ENCODE measurements at places on chromosomes 12 and 14.

DNA sequence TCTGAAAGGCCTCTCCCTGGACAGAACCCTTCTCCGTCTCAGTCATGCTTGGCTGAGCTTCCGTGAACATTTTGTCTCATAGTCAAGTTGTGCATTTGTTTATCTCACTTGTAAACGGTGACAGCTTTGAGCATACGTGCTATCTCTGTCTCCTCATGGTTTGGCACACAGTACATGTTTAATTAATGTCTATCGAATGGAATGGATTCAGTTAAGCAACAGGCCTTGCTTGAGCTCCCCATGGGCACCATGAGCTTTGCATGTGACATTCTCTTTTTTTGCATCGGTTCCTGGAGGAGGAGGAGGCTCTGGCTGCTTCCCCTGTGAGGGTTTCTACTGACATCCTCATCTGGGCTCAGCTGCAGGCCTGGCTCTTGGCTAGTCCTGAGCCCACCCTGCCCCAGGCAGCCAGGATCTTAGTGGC lies 80.0 kb downstream of the PRIMA1 start:
- DNase-seq, result no peak

- no peak for DNase-seq
Observed at GRCh38 chr14:92877757-92878431, 45.1 kb upstream of the CHGA start.

DNA sequence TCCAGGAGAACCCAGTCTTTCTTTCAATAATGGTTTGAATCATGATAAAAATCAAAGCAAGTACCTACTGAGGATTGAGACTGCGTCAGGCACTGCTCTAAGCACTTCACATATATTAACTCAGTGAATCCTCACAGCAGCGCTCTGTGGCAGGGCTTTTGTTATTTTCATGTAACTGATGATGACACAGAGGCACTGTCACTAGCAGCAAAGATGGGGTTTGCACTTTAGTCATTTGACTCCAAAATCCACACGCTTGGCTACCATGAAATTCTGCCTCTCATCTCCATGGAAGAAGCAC lies 98.8 kb upstream of the GSC start:
- DNase-seq, result no peak

- no peak for DNase-seq
Observed at GRCh38 chr14:39247256-39247655, 13.5 kb downstream of the MIA2 start.

DNA sequence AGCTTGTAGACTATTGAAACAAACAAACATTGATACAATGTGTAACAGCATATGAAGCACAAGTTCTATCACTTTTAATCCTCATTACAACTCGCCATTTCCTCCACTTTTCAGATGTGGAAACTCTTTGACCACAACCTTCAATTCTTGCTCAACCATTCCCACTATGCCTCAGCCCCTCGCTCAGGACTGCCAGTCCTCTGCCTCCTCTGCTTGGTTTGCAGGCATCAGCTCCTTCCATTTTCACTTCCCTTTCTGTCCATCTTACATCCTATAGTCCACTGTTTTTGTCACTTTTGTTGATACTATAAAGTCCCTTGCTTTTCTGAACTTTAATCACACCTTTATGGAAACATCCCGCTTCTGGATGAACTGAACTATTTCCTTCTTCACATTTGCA lies 28.2 kb upstream of the CD27 start:
- DNase-seq, result no peak

DNA sequence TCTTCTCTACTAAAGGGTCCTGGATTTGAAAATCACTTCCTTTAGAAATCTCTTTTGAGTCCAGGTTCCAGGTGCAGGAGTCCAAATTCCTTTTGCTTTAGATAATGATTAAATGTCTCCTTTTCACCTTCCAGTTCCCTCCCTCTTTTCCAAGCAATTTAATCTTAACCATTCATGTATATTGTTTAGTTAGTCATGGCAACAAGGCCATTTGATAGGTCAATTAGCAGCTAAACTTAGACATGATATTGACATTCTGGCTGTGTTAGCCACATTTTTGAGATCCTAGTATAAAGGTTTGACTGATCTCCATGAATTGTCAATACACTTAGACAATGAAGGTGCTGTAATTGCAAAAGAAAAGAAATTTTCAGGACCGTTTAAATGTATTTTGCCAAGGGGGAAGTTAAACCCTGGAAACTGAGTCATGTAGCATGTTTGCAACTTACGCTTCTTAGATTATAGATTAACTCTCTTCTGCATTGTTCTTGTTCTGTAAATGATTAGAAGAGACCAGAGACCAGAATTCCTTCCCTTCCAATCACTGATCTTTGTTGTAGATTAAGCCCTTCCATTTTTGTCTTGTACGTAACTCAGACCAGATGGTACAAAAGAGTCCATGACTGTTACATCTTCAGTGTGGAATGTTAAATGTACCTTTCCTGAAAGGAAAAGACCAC lies 12.4 kb upstream of the C12orf75 start:
- DNase-seq, result no peak

GRCh38 chr12:128644664-128645296 lies 179.0 kb downstream of the SLC15A4 start:
- no peak for DNase-seq

- DNase-seq, result no peak
Observed at GRCh38 chr12:22299294-22299912, 35.1 kb downstream of the ST8SIA1 start.

GRCh38 chr12:56206452-56207166 lies 15.1 kb downstream of the RNF41 start:
- peak; percentile 28 for DNase-seq

GRCh38 chr14:53968726-53969125 lies 12.1 kb upstream of the BMP4 start:
- DNase-seq, result no peak

- no peak for DNase-seq
Observed at GRCh38 chr14:45125754-45126153, 8.5 kb downstream of the FKBP3 start.

- DNase-seq, result no peak
Observed at GRCh38 chr14:54857830-54858269, 44.8 kb downstream of the GCH1 start.

DNA sequence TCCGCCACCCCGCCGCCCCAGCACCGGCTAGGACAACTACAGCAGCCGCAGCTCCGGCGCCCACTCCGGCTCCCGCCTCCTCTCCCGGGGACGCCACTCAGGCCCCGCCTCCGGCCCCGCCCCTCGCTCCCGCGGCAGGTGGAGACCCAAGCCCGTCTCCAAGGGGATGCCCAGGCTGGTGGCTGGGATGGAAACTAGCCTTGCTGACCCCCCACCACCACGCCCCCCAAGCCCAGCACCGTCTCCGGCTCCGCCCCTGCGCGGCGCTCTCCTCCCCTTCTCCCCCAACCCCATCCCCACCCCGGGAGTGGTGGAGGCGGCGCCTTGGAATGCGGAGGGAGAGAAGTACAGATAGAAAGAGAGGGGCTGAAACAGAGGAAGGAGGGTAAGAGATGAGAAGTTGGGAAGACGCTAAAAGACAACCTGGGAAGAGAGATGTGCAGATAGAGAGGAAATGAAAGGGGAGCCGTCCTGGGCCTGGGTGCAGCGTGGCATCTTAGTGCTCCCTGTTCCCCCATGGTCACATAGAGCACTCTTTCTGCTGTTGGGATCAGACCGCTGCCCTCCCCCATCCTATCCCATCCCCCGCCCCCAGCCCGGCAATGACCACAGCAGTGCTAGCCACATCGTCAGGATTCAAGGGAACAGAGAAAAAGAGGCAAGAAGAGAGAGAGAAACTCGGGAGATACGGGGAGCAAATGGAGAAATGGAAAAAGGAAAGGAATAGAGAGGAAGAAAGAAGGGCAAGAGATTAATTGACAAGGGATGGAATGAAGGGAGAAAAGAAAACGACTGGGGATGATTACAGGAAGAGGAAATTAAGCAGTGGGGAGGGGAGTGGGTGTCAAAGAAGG lies at the start of gene ITGA7:
TSS of gene ITGA7 (minus strand) at position 64 of the 854 bp plus-strand sequence. CDS start 222 bp downstream, outside the sequence.
- peak; percentile 43 for DNase-seq

DNA sequence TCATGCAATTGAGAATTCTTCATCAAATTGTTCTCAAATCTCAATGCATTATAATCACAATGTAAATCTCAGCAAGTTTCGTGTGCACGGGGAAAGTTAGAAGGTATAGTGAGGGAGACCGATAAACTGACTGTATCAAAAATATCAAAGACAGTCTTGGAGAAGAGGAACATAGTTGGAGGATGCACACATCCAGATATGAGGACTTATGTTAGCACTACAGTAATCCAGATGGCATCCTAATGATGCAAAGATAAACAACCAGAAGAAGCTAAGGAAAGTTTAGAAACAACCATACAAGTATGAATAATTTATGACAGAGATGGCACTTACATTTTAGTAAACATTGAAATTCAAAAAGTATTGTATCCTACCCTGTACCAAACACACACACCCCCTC lies 760.1 kb downstream of the RPS29 start:
- DNase-seq, result no peak

DNA sequence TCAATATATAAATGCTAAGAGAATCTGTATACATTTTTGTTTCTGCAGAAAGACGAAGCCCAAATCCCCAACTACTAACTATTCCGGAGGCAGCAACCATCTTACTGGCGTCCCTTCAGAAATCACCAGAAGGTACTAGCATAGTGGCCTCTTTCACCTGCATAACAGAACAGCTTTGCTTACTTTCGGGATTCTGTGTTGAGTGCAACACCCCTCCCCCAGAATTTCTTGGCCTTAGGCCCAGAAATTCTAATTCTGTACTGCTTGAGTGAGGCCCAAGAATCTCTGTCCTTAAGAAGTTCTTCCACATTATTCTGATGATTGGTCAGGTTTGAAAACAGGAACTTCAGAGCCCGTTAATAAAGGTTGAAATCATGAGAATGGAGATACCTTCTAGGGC lies 2.9 kb downstream of the SPX start:
- no peak for DNase-seq

GRCh38 chr12:113049976-113050742 lies 6.4 kb upstream of the DTX1 start:
- no peak for DNase-seq

- no peak for DNase-seq
Observed at GRCh38 chr12:40819436-40820108, 127.3 kb downstream of the CNTN1 start.

GRCh38 chr14:104227806-104228205 lies 89.4 kb downstream of the KIF26A start:
- DNase-seq, result no peak

GRCh38 chr12:92416385-92416812 lies 270.8 kb upstream of the BTG1 start:
- DNase-seq, result no peak

DNA sequence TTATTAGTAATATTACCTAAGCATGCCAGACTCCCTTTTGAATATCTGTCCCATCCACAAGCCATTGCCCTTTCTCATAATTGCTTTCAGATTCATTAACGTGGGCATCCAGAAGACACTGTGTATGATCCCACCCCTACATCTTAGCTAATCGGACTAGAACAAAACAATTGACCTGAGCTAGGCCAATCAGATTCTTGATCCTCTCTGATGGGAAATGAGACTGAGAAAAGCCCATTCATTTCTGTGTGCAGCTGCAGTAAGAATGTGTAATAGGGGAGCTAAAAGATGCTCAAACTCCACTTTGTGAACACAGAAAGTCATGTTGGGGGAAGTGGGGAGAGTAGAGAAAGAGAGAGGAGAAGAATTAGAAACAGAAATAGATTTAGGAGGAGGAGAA lies 281.7 kb upstream of the G2E3 start:
- DNase-seq, result no peak

- DNase-seq, result no peak
Observed at GRCh38 chr12:69238589-69239351, 599 bp upstream of the CPSF6 start.

DNA sequence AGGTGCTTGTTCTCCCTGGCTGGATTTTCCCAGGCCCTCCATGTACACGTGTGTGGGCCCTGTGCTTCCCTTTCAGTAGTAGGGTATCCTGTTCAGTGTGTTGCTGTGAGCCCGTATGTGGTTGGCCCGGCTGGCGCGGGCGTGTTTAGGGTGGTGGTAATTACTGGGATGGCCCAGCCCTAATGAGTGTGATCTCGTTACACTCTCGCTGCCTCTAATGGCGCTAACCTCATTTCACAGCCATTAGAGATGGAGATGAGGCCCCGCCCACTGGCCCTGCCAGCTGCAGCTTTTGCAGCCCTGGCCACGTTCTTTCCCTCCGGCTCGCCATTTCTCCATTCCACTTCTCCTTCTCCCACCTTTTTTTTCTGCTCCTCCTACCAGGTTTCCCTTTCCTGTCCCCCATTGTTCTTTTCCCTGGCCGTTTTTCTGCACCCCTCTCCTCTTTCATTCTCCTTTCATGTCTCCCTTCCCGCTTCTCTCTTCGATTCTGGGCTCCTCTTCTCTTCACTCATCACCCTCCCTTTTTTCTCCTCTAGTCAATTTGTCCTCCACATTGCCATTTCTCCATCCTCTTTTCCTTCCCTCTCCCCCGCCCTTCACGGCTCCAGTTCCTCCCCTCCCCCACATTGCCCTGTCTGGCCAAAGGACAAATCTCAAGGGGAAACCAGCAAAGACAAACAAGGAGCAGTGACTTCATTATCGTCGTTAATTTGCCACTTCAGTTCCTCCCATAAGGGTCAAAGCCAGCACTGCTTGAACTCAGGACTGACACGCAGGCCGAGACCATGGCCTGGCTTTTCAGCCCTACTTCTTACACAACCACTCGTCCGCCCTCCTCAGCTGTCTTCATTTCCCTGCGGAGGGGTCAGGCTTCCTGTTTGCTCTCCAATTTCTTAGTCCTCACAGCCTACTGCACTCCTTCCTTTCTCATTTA lies 6.8 kb downstream of the ZFHX2 start:
- no peak for DNase-seq

DNA sequence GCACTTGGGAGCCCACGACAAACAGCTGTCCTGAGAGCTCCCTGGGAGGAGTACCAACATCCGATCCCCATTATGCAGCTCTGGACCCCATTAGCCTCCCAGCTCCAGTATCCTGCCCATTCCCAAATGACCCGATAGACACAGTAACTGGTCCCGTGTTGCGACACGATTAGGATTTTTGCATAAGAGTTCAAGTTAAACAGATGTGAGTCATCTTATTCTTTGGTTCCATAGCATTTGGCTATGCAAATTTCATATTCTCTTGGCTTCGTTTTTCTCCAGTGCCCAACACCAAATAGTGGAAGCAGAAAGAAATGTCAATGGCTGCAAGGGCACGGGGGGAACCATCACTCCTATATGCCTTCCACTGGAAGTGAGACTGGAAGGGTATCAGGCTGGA lies 43.0 kb upstream of the LRRC10 start:
- DNase-seq, result no peak

DNA sequence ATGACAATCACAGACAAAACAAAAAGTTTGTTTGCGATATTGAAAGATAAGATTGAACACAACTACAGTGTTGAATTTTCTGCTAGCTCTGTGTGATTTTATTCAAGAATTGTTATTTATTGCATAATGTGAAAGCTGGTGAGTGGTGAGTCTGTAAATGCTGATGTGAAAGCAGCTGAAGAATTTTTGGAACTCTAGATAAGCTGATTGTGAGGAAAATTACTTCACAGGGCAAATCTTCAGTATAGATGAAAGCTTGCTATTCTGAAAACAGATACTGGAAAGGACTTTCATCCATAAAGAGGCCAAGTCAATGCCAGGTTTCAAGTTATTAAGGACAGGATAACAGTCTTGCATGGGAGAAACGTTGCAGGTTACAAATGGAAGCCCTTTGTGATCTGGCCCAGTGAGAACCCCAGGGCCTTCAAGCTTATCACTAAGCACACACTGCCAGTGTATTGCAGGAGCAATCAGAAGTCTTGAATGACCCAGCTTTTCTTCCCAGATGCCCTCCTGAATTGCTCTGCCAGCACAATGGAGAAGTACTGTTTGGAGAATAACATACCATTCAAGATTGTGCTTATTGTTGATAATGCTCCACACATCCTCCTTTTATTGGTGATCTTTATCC lies 153.7 kb downstream of the PCNX1 start:
- no peak for DNase-seq

GRCh38 chr12:63917864-63918799 lies 73.6 kb downstream of the SRGAP1 start:
- no peak for DNase-seq

All from activated T-cell treated with anti-CD3 and anti-CD28 coated beads for 1 hour (primary cell).